ENCODE measurements at places on chromosomes 13 and 19. TPM values are rescaled to one million over a fixed set of nuclear protein-coding genes. Genes with fewer than 3 reads are reported as not detected.

PTH2 gene
- total RNA-seq, result not detected

- DNase-seq, result peak; percentile 35
Observed at GRCh38 chr19:29263305-29264135, 50.6 kb upstream of the UQCRFS1 start.

- DNase-seq, result no peak
Observed at GRCh38 chr19:14409146-14410023, 9.8 kb downstream of the DDX39A start.

- no peak for DNase-seq
Observed at GRCh38 chr19:45346449-45346848, 5.9 kb downstream of the KLC3 start.

CDX2 gene
- total RNA-seq, result 0.62 TPM
